ENCODE measurements at places on chromosomes 1 and 21.

DNA sequence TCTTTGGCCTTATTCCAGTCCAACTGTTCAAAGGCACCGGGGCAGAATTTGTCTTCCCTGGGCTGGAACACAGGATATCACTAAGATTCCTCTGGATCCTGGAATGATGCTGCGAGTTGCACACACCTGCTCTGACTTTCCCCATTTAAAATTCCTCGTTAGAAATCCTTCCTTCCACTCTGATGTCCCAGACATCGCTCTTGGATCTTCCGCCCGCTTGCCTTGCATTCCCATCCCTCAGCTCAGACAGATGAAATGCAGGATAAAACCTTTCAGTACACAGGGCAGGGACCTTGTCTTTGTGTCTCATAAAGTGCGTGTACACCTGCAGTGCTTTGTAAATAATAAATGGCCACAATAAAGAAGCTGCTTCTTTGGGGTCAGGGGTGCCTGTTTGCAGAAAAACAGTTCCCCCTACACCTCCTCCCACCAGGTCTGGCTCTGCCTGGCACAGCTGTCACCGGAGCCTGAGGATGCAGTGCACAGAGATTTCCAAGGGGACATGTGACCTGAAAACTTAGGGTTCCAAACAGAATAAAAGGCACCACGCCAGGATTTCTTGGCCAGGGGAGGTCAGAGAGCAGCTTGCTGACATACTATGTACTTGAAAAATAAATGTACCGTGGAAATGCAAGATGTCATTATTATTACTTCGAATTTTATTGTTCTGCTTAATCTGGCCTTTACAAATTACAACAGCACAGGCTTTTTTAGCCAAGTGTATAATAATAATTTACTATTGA lies 62.9 kb upstream of the SYT6 start:
- DNase-seq: no peak

GRCh38 chr1:176626572-176627061 lies 163.6 kb downstream of the PAPPA2 start:
- DNase-seq: no peak

GRCh38 chr1:56827711-56828110 lies 8.5 kb upstream of the FYB2 start:
- no peak for DNase-seq

DNA sequence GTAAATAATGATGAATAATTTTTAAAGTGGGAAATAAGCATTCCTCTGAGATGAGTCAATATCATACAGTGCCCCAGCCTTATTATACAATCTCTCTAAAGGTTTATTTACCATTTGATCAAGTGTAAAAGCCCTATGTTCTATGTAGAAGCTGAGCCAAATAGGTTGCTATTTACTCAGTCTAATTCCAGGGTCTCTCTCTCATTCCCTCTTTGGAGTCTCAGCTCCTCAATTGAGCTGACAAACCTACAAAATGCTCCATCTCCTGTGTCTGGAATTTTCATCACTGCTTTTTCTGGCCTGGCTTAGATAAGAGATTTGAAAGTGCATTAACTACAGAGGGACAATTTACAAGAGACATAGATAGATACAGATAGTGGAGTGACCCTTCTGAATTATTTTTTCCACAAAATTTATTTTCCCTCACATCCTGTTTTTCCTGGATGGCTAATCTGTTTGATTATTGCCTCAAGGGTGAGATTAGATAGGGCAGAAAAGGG lies 24.8 kb upstream of the USH2A start:
- DNase-seq: no peak

DNA sequence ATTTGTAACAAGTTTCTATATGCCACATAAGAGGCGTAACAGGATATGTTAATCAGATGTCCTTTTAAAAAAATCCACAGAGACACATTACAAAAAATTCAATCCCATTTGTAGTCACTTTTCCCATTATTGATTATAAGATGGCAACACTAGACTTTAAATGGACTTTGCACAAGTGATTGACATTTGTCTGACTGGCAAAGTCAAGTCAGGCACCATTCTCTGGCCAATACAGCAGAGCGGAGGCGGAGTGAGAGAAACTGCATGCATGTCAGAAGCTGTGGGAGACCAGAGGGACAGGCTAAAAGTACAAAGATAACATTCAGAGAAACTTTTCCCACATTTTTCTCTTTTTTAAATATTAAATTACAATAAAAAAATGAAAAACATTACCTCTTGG lies 28.1 kb upstream of the RGS5 start:
- DNase-seq: no peak

GRCh38 chr1:93692451-93692861 lies 10.8 kb upstream of the BCAR3 start:
- no peak for DNase-seq

GRCh38 chr1:63966016-63966415 lies 192.2 kb downstream of the ROR1 start:
- DNase-seq: no peak

- DNase-seq: no peak
Measured at GRCh38 chr1:39692152-39693074, 1.2 kb upstream of the HPCAL4 start.

DNA sequence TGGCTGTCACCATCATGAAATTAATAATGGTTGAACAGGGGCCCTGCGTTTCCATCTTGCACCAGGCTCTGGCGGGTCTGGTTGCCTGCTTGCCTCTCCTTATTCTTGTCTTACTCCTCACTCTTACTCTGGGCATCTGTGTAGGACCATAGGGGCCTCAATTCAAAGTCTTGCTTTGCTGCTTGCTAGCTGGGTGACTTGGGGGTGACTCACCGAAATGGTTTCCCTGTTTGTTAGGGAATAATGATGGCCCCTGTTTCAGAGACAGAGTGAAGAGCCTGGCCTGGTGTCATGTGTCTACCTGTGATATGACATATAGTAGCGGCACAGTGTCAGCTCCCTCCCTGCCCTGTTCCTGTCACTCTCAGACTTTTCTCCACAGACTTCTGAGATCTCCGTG lies 24.6 kb downstream of the KCNC4 start:
- DNase-seq: no peak

GRCh38 chr1:4086085-4086850 lies 186.2 kb upstream of the C1orf174 start:
- DNase-seq: peak; percentile 29

DNA sequence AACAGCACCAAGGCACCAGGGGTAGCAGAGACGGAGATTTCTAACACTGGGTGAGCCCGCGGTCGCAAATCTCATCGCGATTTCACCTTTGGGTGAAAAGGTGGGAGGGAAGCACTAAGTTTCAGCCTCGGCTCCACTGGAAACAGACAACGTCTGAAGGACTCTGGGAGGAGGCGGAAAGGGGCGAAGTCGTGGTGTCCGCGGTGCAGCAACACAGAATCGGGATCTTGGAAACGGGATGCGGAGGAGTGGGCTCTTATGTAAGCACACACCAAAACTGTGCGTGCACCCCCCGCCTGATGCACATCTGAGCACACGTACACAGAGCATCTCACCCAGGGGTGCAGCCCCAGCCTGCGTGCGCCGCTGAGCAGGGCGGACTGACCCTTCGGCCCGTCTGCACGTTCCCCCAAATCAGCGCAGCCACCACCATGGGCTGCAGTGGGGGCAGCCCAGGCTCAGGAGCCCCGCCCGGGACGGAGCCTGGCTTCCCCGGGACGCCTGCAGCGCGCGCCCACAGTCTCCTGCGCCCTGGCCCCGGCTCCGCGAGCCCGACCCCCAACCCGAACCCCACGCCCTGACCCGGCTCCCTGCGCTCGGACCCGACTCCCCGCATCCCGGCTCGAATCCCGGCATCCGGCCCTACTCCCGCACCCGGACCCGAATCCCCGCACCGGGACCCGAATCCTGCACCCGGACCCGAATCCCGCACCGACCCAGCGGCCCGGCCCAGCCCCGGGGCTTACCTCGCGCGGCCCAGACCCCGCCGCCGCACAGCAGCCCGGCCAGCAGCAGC lies 670 bp downstream of the CLSTN1 start:
- no peak for DNase-seq

- no peak for DNase-seq
Measured at GRCh38 chr1:108598340-108598739, 38.4 kb downstream of the EEIG2 start.

- DNase-seq: no peak
Measured at GRCh38 chr1:157496121-157496526, 56.2 kb downstream of the FCRL5 start.

DNA sequence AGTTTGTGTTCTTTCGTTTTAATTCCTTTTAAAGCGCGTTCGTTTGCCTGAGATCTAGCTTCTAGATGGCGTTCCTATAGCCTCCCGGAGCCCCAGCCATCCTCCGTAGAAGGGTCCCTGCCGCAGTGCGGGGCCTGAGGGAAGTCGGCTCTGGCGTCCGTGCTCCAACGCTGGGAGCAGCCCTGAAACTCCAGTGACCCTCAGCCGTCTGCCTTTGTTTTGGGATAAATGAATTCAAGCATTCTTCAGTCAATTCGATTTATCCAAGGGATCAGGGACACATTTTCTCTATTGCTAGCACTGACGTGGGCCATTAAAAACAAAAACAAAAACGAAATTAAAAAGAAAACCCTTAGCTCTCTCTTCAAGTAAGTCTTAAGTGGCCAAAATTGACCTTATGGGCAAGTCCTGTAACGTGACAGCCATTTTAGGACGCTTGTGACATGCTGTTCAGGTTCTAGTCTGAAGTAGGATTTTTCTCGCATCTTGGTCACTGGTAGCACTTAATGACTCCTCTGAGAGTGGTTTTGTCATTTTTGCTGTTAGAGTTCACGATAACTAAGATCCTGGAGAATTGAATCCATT lies 742 bp upstream of the HSPA13 start:
- DNase-seq: no peak

DNA sequence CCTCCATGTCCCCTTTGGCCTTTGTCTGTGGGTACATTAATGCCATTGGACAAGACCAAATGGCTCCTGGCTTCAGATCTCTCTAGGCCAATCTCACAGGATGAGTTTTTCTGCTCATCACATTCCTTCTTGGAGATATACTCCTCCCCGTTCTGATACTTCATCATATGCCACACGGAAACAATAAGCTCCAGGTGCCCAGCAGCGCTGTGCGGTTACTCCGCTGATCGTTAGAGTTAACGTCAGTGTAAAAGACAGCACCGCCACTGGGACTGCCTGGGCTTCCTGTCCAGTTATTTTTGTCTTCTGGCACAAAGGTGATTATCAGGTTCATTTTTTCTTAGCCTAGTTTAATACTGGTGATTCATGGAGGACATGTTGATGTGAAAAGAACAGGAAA lies 22.5 kb downstream of the CACHD1 start:
- DNase-seq: no peak

- DNase-seq: no peak
Measured at GRCh38 chr1:8667869-8668594, 149.4 kb downstream of the RERE start.

- DNase-seq: no peak
Measured at GRCh38 chr1:168216171-168216570, 9.6 kb upstream of the SFT2D2 start.

DNA sequence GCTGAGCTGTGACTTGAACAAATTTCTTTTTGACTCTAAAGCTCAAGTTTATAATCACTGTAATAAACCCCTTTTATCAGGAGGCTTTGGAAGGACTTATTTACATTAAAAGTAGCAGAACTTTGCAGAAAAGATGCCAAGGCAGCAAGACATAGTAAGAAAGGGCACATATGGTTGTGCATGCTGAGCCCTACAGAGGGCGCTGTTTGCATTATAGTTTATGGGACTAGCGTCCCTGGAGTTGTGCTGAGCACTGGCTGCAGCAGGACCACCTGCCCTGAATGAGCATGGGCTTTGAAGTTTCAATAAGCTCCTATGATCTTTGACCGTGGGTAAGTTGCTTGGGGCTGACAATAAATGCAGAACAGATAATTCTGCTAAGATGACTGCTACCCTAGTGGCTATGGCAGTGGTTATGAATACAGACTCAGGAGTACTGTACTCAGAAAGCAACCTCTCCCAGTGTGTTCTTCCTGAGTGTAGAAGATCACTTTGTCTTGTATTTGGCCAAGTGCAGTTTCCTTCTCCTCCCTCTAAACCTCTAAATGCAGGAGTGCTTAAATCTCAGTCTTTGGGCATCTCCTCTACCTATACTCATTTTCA lies 45.4 kb upstream of the USP1 start:
- no peak for DNase-seq

GRCh38 chr1:222828939-222829338 lies 14.1 kb downstream of the DISP1 start:
- DNase-seq: no peak

DNA sequence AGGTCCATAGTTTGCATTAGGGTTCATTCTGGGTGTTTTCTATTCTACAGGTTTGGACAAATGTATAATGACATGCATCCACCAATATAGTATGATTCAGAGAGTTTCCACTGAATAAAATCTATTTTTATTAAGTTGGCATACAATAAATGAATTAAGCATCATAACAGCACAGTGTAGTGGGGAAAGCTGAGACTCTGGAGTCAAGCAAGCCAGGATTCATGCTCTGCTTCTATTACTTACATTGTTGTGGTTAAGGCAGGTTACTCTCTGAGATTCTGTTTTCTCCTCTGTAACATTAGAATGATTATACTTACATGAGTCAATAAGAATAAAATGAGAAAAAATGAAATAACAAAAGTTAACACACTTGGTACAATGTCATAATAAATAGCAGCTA lies 131.3 kb downstream of the SLC30A10 start:
- no peak for DNase-seq

GRCh38 chr1:29410476-29410875 lies 174.2 kb downstream of the PTPRU start:
- no peak for DNase-seq

DNA sequence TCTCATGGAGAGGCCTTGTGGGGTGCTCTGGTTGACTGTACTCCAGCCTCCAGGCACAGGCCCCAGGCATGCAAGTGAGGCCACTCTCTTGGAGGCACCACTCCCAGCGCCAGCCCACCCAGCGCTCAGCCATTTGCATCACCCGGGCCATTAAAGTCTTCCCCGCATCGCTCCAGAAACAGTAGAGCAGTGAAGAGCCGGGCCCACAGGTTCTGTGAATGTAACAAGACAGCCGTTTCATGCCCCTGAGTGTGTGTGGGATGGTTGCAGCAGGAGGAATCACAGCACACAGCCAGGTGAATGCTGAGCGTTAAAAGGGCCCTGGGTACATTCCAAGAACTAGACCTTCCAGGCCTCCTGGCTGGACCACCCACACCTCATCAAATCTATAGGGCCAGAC lies 19.0 kb upstream of the CD2 start:
- no peak for DNase-seq

GRCh38 chr1:67355745-67356424 lies 48.2 kb downstream of the IL12RB2 start:
- DNase-seq: no peak

- DNase-seq: no peak
Measured at GRCh38 chr1:191101960-191102359, 624.3 kb upstream of the BRINP3 start.

GRCh38 chr1:62689524-62689923 lies 1.3 kb upstream of the DOCK7 start:
- DNase-seq: no peak
